ENCODE measurements at places on chromosomes 12 and 14. TPM values are rescaled to one million over a fixed set of nuclear protein-coding genes. Genes with fewer than 3 reads are reported as not detected.

GRCh38 chr14:67883717-67884116 is 64.1 kb downstream of the RAD51B start:
- no peak for DNase-seq

Gene APOF
- 0.12 TPM for total RNA-seq

Gene TSPAN8
- total RNA-seq = 7.1 TPM

DNA sequence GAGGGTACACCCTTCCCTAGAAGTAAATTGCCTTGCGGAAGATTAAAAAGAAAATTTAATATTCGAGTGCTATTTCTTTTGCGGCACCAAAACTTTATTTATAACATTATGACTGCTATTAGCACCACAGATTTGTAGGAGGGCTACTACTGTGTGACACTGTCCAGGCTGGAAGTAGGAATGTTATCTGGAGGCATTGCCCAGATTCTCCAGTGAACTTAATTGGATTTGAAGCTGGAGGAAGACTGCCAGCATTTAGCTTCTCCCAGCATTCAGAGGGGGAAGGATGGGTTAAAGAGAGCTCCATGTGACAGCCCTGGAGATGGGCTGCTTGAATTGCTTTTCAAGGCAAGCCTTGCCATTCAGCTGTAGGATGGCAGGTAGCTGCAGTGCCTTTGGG is 107.0 kb upstream of the RBM19 start:
- no peak for DNase-seq

Gene DNAI7
- 9.0 TPM for total RNA-seq

Gene EMP1
- total RNA-seq = 348 TPM

Measured in lung (tissue), 17 donors.